ENCODE measurements at places on chromosomes 3 and 15.
A peak's percentile ranks its signal among the peaks of the same experiment; 100 is the strongest.

DNA sequence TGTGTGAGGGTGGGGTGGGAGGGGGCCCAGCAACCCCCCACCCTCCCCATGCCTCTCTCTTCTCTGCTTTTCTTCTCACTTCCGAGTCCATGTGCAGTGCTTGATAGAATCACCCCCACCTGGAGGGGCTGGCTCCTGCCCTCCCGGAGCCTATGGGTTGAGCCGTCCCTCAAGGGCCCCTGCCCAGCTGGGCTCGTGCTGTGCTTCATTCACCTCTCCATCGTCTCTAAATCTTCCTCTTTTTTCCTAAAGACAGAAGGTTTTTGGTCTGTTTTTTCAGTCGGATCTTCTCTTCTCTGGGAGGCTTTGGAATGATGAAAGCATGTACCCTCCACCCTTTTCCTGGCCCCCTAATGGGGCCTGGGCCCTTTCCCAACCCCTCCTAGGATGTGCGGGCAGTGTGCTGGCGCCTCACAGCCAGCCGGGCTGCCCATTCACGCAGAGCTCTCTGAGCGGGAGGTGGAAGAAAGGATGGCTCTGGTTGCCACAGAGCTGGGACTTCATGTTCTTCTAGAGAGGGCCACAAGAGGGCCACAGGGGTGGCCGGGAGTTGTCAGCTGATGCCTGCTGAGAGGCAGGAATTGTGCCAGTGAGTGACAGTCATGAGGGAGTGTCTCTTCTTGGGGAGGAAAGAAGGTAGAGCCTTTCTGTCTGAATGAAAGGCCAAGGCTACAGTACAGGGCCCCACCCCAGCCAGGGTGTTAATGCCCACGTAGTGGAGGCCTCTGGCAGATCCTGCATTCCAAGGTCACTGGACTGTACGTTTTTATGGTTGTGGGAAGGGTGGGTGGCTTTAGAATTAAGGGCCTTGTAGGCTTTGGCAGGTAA is 8.1 kb downstream of the FAM131A start:
- H3K27ac ChIP-seq: no peak overlapping the region
- H3K36me3 ChIP-seq: peaks cover 7% of the 10 kb centered on the region
- no peaks in the 10 kb centered on the region for H3K4me1 ChIP-seq
- H3K27me3 ChIP-seq: no peaks in the 10 kb centered on the region

GRCh38 chr3:106140431-106140830 is 271.6 kb upstream of the CBLB start:
- H3K27ac ChIP-seq: no peak overlapping the region
- H3K36me3 ChIP-seq: no peaks in the 10 kb centered on the region
- no peak for DNase-seq
- H3K4me1 ChIP-seq: no peaks in the 10 kb centered on the region
- H3K27me3 ChIP-seq: no peaks in the 10 kb centered on the region
- no peak overlapping the region for H3K4me3 ChIP-seq

- H3K27me3 ChIP-seq: no peaks in the 10 kb centered on the region
- peaks cover 37% of the 10 kb centered on the region for H3K4me1 ChIP-seq
- peak overlapping the region; percentile 83 for H3K27ac ChIP-seq
- peak; percentile 44 for DNase-seq
- H3K36me3 ChIP-seq: no peaks in the 10 kb centered on the region
Measured at GRCh38 chr15:84725001-84725491, 9.1 kb upstream of the SEC11A start.

- no peaks in the 10 kb centered on the region for H3K36me3 ChIP-seq
- H3K4me1 ChIP-seq: no peaks in the 10 kb centered on the region
- no peak overlapping the region for H3K4me3 ChIP-seq
- no peaks in the 10 kb centered on the region for H3K27me3 ChIP-seq
Measured at GRCh38 chr3:69126999-69127398, 4.6 kb upstream of the LMOD3 start.

DNA sequence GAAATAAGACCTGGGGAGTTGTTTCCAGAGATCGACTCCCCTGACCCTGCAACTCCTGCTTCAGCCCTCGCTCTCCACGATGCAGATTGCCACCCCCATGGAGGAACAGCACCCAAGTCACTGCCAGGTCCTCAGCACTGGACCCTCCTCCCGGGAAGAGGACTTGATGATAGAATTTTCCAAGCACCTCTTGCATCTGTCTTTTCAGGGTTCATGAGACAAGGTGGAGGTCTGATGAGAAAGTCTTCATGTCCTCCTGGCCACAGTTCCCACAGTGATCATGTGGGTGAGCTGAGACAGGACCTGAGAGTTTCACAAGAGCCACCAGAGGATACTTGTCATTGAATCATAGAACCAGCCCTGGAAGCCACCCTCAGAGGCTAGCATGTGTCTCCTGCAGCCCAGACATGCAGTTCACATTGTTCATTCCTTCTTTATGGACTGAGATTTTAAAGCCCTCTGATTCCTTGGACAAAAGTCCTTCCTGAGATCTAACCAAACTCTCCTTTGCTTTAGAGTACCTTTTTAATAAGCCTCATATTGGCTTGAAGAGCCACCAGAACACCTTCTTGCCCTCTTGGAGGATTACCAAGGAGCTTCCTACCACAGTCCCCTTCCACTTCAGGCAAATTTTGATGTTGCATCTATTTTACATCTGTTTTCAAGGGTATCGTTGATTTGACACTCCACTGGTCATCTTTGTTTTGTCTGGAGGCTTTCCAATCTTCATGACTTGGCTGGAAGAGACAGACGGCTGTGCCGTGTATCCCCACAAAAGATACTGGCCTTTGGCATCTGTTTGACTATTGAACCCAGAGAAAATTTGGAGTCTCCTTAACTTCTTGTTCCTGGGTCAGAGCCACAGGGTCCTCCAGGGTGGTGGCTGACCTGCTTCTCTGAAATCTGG is 224.8 kb upstream of the BHLHE40 start:
- H3K27me3 ChIP-seq: no peaks in the 10 kb centered on the region
- H3K4me3 ChIP-seq: no peak overlapping the region
- H3K27ac ChIP-seq: no peak overlapping the region
- DNase-seq: no peak
- H3K4me1 ChIP-seq: no peaks in the 10 kb centered on the region
